ENCODE measurements at places on chromosomes 2 and 18. TPM values are rescaled to one million over a fixed set of nuclear protein-coding genes. Genes with fewer than 3 reads are reported as not detected.

DNA sequence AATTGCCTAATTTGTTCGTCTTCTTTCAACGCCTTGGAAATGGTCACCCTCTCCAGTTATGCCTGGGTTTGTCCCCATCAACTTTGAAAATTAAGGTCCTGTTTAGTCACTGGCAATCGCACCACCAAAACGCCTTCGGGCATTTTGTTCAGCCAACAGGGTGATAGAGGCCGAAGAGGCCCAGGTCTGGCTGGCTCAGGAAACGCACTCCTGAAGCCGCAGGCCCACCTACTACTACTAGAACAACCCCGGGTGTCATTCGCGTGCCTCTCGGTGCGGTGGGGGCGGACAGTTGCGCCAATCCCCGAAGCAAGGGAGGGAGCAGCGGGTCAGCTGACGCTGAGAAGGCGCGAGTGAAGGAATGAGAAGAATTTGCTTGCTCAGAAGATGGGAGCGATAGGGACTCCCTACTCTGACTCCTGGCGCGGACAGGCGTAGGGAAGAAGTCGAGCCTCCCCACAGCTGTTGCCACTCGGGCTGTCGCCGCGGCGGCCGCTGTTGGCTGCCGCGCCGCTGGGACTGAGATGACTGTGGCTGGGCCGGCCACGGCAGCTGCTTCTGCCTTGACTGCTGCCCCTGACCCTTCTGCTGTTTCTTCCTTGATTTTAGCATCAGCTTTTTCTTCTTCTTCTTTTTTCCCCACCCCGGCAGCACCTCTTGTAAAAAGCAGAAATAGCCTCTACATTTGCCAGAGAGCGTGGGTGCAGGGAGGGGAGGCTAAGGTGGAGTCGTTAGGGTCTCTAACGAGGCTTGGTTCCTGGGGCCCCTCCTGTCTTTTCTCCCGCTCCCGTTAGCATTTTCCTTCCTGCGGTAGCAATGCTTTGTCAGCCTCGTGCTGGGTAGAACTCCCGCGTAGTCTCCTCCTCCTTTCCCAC lies 387.6 kb downstream of the FIGN start:
- DNase-seq = peak; percentile 81

FLACC1 gene
- 0.80 TPM for total RNA-seq

- no peak for DNase-seq
Measured at GRCh38 chr2:105872830-105873229, 128.1 kb downstream of the NCK2 start.

- no peak for DNase-seq
Measured at GRCh38 chr2:199019898-199020507, 437.7 kb downstream of the SATB2 start.

GRCh38 chr2:42124011-42124785 lies 45.0 kb upstream of the EML4 start:
- no peak for DNase-seq

DNA sequence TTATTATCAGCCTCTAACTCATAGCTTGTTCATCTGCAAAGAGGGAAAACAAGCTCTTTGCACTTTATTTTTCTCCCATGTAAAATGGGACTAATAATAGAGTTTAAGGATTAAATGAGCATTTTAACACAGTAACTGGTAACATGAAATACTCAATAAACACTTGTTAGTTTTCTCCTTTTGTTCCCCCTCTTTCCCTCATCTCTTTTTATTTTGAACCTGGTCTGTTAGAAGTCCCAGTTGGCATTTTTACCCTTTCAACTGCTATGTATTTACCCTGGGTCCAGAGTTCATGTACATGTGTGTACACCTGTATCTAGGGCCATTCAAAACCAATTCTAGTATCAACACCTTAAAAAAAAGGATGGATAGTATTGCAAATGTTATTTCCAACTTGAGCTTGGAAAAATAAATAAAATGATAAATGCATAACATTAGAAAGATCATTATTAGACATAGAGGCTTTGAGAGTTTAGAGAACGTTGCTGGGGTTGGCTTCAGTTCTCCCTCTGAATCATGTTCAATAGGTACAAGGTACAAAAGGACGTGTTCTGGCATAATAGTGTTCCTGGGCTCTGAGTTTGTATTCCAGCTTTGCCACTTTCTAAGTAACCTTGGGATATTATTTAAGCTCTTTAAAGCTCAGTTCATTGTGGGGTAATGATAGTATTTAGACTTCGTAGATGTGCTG lies 5.2 kb upstream of the VPS54 start:
- DNase-seq = no peak

DNA sequence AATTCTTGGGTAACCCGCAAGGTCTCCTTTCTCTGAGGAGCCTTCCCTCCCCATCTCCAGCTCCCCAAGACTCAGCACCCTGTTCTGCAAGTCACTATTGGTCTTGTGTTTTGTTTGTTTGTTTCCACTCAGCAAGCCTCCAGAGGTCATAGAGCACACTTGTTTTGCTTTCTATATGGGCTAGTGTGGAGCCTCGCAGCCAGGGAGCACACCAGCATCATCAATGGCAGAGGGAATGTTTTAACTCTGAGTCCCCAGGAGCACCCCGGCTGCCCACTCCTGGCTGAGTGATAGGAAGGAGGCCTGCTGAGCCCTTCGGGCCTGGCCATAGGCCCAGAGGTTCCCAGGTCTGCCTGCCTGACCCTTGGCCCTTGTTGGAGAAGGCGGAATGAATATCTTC lies 36.6 kb downstream of the GLI2 start:
- DNase-seq = no peak

- no peak for DNase-seq
Measured at GRCh38 chr2:85743304-85743978, 10.3 kb upstream of the ATOH8 start.

- no peak for DNase-seq
Measured at GRCh38 chr18:62912885-62913284, 197.5 kb downstream of the PHLPP1 start.

ABCG5 gene
- total RNA-seq = not detected

HRH4 gene
- total RNA-seq = not detected

DNA sequence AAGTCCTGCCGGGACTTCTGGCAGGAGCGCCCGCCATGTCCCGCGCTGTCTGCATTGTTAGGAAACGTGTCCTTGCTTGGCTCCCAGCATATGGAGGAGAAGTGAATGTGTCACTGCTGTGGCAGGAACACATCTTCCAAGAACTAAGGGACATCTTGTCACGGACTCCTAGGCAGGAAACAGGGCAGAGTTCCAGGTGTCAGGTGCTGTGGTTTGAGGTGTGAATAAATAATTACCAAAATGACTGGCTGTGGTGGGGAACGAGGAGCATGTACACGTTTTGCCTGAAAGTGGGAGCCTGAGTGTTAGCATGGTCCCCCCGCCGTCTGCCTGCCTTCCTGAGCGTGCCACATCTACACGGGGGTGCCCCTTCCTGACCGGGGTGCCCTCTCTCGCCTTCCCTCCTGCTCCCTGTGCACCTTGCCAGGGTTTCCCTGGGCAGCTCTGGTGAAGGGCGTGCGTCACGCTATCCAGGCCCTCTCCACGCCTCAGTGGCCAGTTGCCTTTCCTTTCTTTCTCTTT lies 237.5 kb downstream of the LDLRAD4 start:
- DNase-seq = no peak
